ENCODE measurements at places on chromosomes 12 and 14. TPM values are rescaled to one million over a fixed set of nuclear protein-coding genes. Genes with fewer than 3 reads are reported as not detected.

Gene SOCS4
- 29.2 TPM for total RNA-seq

Gene ATG101
- total RNA-seq: 27.2 TPM

Gene UBE2N
- total RNA-seq: 133 TPM

Gene NABP2
- total RNA-seq: 27.9 TPM

Gene TPPP2
- 0.62 TPM for total RNA-seq

DNA sequence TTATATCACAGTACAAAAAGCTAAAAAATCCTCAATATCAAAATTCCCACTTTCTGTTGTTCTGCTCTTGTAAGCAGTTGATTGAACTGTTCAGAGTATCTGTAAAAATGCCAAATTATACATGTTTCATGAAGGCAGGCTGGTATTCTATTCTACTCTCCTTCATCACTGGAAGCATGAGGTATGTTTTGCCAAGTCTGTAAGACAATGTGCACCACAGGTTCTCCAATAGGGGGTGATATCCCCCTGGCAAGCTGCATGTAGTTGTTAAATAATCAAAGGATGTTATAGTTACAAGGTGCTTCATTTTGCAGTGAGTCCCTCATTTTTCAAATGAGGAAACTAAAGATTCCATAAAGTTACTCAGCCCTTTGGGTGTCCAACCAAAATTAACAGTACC lies 15.1 kb upstream of the NEK9 start:
- no peak for DNase-seq

GRCh38 chr12:70576341-70577282 lies 60.6 kb downstream of the PTPRB start:
- no peak for DNase-seq

GRCh38 chr14:97695456-97695981 lies 898.3 kb downstream of the VRK1 start:
- DNase-seq: no peak

GRCh38 chr12:94289461-94290312 lies 141.3 kb downstream of the PLXNC1 start:
- no peak for DNase-seq

- DNase-seq: no peak
These were observed 710 bp downstream of the KRT76 start for GRCh38 chr12:52776435-52776834.

DNA sequence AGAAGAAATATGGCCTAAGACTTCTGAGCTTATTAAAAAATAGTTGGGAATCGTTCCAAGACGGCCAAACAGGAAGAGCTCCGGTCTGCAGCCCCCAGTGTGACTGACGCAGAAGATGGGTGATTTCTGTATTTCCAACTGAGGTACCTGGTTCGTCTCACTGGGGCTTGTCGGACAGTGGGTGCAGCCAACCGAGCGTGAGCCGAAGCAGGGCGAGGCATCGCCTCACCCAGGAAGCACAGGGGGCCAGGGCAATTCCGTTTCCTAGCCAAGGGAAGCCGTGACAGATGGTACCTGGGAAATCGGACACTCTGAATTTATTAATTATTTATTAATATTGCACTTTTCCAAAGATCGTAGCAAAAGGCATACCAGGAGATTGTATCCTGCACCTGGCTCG lies 857.8 kb downstream of the C12orf50 start:
- no peak for DNase-seq

DNA sequence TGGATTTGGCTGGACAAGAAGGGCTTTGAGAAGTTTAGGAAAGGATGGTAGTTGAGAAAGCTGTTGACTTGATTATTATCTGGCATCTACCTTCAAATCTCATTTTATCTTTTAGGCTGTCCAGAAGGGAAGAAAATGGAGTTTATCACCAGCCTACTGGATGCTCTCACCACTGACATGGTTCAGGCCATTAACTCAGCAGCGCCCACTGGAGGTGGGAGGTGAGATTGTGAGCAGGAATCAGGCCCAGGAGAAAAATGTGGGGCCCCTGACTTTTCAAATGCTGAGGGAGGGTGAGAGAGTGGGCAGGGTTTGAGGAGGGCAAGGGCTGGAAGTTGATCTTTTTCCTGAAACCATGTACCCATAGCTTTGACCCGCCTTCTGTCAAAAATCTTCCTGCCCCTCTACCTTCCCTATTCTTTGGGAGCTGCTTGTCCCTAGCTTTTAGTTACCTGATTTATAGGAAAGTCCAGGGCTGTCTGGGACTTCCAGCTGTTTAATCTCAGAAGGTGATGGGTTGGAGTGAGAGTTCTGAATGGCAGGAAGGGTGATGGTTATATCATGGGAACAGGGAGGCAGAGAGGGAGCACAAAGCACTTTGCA lies 134.2 kb downstream of the SMOC1 start:
- DNase-seq: no peak

DNA sequence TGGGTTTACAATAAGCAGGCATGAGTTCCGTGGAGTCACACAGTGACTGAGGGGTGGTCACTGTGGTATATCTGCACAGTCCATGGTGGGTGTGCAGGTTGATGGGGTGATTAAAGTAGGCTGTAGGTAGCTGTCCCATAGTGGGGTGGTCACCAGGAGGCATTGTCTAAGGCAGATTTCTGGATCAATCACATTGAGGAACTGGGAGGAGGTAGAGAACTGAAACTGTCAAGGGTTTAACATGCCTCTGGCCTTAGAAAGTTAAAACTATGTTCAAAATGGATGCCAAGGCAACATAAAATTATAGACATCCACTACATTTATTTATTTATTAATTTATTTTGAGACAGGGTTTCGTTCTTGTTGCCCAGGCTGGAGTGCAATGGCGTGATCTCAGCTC lies 8.3 kb downstream of the ADCK1 start:
- DNase-seq: no peak

DNA sequence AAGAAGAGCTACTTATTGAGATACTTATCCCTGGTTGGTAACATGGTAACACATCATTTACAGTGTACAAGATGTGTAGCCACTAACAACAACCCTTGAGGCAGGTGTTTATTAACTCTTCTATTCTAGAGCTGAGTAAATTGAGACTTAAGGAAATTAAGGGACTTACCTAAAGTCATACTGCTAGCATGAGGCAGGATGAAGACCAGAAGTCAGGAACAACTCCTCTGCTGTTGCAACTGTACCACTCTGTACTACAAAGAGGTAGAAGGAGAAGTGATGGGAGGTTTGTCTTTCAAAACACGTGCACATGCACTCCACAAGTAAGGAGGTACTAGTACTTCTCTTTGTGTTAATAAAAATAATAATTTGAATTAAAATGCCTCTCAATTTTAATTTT lies 79.9 kb downstream of the LLPH start:
- DNase-seq: no peak

DNA sequence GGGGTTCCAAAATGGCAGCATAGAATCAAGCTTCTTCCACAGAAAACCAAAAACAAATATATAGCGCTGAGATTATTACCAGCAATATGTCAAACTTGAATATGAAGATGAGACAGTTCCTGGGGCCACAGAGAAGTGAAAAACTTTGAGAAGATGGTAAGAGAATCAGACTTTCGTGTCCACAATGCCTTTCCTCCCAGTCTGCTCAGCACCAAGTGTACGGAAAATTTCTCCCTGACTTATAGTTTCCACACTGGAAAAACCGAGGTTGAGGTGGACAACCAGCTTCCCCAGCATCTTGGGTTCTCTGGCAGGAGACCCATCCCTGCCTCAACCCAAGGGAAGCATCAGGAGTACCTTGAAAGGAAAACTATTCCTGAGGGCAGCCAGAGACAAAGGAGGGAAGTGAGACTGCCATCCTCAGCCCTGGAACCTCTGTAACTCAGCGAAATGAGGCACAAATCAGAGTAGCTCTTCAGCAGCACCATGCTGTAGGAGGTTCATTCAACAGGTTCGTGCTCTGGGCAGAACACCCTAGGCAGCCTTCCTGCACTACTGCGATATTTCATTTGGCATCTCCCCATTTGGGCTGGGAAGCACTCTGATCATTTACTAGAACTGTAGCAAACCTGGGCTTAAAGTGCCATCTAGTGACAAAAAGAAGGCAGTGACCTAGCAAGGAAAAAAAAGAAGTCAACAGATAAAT lies 52.4 kb upstream of the CAPRIN2 start:
- peak; percentile 53 for DNase-seq

DNA sequence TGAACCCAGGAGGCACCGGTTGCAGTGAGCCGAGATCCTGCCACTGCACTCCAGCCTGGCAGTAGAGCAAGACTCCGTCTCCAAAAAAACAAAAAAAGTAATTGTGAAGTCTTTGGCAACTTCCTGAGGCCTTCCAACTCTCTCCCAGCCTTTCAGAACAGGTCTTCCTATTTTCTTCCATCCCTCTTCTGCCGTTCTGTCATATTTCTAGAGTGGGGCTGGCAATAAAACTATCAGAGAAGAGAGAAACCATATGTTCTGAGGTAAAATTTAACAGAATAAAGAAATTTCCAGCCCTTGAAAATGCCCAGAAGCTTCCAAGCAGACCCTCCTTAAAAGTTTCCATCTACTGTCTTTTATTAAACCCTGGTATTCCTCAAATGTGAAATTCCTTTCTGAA lies 100.4 kb downstream of the HMGA2 start:
- DNase-seq: no peak

DNA sequence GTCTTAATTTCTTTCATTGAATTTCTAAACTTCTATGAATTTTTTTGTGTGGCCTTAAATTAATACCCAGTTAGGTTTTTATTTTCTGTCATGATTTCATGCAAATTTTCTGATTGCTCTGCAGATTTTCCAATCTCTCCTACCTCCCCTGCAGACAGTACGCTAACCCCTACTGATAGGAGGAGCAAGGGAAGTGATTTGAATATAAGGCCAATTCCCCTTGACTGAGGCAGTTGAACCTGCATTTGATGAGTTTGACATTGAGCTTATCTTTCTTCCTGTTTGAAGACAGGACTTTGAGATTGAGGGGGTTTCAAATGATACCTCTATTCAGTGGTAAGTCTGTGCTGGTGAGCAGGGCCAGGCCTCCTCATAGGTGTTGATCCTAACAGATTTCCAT lies 74.6 kb downstream of the SNAPC1 start:
- no peak for DNase-seq

DNA sequence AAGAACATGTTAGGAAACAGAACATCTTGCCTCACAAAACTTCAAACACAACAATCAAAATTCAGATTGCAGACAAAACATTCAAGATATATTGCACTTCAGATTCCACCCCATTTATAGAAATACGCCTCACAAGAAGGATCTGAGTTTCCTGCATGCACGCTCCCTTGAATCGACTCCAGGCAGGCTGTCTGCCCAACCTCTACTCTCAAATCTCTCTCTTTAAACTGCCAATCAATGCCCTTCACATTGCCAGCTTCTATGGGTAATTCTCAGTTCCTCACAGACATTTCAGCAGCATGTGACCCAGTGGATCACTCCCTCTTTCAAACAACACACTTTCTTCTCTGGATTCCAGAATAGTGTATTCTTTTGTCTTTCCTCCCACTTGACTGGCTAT lies 184.1 kb downstream of the PRKD1 start:
- no peak for DNase-seq

GRCh38 chr14:69059658-69060623 lies 80.8 kb upstream of the ACTN1 start:
- peak; percentile 54 for DNase-seq
